Brain (organoid and tissue), 16 donors: ENCODE measurements at places on chromosomes 7 and 10.

GRCh38 chr10:92801978-92802872 is 46.1 kb upstream of the EXOC6 start:
- DNase-seq: no peak

DNA sequence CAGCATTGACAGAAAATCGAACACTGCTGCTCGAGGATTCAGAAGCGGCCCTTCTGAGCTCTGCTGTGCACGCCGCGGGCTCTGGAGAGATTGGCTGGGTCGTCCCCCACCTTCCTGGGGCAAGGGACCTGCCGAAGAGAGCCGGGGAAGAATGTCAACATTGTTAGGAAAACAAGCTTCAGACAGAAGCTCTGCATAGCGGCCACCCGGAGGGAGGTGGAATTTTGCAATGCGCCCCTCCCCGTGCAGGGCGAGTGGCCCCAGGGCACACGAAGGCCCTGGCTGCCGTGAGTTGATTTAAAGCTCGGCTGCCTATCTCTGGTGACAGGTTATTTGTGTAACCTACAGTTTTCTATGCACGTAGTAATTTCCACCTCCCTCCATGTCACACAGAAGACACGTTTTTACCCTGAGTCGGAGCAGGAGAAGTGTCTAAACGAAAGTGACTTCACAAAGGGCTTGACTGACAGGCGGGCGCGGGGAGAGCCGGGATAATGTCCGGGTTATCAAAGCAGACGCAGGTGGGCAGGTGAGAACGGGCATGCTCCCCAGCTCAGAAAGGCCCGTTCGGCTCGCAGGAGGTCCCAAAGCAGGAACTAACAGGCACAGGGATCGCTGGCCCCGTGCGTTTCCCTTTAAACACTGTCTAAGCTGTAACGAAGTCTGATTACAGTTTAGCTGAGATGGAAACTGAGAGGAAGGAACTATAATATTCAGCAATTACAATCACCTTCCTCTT is 84.6 kb downstream of the PDGFA start:
- DNase-seq: peak; percentile 21

GRCh38 chr10:69318867-69319727 is 40.8 kb downstream of the HK1 start:
- peak; percentile 56 for DNase-seq

DNA sequence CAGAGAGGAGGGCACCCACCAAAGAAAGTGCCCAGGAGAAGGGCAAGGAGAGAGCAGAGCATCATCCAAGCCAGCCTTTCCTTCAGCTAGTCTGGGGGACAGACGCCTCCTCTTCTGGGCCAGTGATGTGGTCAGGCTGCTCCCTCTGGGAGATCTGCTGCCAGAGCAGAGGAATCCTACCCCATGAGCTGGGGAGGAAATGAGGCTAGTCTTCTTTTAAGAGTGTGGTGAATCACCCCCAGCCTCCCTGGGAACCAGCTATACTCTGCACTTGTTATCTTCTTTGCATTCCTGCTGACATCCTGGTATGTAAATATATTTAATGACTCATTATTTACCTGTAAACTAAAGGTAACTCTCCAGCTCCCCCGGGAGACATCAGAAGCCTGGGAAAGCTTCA is 41.6 kb upstream of the EPHB6 start:
- DNase-seq: no peak

GRCh38 chr10:102264371-102264770 is 19.0 kb downstream of the GBF1 start:
- DNase-seq: no peak

GRCh38 chr7:28107960-28108359 is 72.6 kb downstream of the JAZF1 start:
- DNase-seq: no peak

- no peak for DNase-seq
Measured at GRCh38 chr10:119461923-119462322, 80.6 kb downstream of the RGS10 start.

GRCh38 chr7:75969182-75969581 is 25.2 kb downstream of the TMEM120A start:
- DNase-seq: no peak

DNA sequence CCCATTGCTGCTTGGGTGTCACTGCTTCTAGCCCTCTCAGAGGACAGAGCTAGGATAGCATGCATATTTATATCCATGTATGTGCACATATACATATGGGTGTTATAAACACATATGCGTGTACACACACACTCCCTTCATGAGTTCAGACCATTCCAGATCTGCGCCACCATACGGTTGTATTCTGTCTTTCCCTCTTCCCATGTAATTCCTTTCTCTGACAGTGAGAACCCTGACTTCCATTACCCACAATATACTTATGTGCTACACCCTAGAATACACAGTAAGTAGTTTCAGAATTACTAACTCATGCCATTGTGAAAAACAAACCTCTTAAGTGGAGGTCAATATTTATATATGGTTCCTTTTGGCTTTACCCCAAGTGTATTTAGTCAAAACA is 116.6 kb upstream of the SAMD8 start:
- peak; percentile 56 for DNase-seq

- DNase-seq: no peak
Measured at GRCh38 chr7:130290745-130291144, 2.2 kb upstream of the CPA4 start.

DNA sequence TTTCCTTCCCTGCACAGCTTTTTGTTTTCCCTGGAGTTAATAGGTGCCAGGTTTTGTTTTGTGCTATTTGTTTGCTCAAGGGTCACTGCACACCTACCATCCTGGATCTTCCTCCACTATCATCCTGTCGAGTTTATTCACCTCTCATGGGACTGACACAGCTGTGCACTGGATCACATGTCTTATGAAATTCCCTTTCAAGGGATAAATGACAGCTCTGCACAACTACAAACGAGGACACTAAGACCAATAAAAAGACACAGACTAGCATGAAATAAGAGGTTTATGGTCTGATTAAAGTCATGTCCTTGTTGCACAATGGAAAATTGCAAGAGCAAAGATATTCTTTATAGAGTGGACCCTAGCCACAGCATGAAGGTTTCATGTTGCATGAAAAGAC is 76.7 kb upstream of the SFMBT2 start:
- no peak for DNase-seq

DNA sequence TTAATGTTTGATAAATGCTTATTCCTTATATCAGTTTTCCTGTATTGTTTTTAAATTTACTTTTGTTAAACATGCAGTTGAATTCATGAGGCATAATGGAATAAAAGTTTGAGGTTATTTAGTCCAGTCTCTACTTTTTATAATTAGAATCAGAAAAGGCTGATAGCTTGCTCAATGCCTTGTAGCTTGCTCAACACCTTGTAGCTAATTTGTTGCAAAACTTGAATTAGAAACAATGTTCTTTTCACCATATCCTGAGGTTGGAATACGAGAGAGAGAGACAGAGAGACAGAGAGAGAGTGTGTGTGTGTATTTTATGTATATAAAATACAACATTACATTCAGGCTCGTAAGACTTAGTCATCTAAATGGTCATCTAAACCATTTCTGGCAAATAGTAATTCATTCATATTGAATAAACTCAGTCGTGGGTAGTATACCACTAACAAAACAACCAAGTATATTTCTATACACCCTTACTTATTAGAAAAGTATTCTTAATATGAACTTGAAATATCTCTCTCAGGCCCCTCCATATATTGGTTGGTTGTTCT is 243.5 kb downstream of the ADK start:
- DNase-seq: no peak
